ENCODE measurements at places on chromosomes 7 and 10. TPM values are rescaled to one million over a fixed set of nuclear protein-coding genes. Genes with fewer than 3 reads are reported as not detected.

DNA sequence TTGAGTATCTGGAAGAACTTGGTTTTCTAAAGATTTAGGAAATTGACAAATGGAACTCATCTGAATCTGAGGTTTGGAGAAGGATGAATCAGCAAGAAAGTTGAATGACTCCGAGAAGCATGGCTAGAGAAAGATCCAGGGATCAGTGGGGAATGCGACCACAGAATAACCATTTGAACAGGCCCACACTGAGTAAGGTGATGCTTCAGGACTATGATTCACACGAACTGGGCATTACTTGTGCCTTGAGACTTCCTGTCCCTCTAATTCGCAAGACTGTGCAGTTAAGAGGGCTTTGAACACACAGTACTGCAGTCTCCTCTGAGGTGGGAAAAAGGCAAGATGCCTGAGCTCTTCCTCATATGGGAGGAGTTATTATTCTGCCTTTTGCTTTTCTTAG, 395.5 kb upstream of the POM121L12 start:
- no peak for DNase-seq

DNA sequence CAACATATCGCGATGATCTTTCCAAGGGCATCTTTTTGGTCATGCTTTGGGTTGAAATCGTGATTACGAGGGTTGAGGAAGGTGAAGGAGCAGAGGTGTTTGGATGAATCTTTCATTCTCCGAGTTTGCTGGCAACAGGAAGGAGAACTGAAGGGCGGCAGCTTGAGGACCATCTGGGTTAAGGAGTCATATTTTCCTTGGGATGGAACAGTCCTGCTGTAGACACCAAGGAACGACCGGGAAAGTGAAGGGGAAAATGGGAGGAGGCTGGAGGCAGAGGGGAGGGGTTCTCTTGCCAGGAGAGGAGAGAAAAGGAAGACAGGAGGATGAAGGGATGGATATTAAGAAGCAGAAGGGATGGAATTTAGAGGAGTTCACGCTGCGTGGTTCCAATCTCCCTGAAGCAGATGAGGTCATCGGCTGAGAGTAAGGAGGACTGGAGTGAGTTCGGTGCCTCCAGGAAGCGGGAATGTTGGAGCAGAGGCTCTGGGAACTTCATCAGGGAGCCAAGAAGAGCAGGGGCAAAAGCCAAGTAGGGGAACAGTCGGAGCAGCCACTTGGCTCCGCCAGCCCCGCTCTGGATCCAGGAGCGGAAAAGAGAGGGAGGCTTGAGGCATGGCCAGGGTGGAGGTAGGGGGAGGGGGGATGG, 116.6 kb upstream of the GALNT17 start:
- DNase-seq = no peak

DNA sequence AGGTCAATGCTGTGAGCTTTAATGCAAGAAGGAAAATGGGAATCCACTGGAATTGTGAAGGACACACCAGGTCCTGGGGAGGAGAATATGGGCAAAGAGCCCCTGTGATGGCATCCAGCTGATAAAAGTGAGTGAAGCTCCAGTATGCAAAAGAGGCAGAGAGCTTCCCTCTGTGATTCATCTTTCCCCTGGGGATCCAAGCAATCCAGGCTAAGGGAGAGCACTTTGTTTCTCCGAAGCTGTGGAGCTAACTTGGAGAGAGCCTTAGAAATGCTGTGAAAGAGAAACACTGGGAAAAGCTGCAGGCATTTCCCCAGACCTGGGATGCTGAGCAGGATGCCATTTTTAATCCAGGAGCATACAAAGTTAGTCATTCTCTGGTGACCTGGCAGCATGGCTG, 489.5 kb downstream of the SH2D4B start:
- DNase-seq = no peak

GRCh38 chr7:18975689-18976280, 141.7 kb downstream of the TWIST1 start:
- no peak for DNase-seq

PALD1 gene
- total RNA-seq = 48.7 TPM

Measured in GM23338 (cell line).